ENCODE measurements at places on chromosomes 1 and 21.

DNA sequence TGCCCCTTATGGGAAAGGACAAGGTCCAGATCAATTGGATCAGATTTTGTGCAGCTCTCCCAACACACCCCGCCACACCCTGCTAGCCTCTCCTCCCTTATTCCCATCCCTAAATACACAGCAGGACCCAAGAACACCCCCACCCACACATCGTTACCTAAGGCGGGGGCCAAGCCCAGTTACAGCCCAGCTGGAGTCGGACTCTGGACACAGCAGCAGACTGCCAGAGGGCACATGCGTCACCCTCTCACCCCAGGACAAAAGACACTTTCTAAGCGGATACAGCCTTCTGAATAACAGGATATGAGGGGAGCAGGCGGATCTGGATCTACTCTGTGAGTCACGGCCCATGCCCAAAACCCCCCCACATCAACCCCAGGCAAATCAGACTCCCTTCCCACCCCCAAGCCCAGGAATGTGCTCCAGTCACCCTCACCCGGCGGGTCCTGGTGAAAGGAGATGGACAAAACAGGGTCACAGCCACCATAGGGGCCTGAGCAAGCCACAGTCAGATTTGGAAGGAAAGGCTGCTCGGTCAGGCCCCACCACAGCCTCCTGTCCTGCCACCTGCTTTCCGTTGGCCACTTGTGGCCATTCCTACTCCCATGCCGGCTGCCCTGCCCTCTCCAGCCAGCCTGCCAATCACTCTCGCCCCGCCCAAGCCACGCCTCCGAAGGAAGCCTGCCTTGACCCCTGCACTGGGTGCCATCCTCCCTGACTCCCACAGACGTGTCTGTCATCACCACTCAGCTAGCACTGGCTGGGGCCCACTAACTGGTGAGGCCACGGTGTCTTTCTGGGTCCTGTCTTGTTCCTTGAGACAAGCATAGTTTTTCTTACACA, 4.0 kb downstream of the S100A16 start:
- DNase-seq = no peak

GRCh38 chr1:205309741-205310140, 11.8 kb downstream of the NUAK2 start:
- DNase-seq = no peak

- no peak for DNase-seq
Observed at GRCh38 chr1:179043266-179043665, 17.6 kb downstream of the FAM20B start.

GRCh38 chr1:35860696-35861095, 22.3 kb upstream of the AGO1 start:
- DNase-seq = no peak

DNA sequence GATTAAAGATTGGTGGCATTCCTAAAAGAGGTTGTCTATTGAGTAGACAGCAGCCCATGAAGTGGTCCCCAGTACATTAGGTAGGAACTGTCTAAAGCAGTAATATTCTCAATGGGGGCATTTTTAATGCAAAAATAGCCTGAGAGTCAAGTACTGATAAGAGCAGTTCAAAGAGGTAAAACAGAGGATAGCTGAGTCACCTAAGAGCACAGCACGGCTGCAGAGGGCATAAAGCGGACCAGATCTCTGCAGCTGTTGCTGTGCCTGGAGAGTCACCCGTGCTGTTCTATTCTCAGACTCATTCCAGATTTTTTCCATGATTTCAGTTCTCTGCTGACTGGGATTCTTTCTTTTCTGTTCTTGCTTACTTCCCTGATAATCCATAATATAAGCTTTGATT, 313.2 kb downstream of the OLFM3 start:
- DNase-seq = no peak

GRCh38 chr1:236687273-236687672, 974 bp downstream of the ACTN2 start:
- no peak for DNase-seq

DNA sequence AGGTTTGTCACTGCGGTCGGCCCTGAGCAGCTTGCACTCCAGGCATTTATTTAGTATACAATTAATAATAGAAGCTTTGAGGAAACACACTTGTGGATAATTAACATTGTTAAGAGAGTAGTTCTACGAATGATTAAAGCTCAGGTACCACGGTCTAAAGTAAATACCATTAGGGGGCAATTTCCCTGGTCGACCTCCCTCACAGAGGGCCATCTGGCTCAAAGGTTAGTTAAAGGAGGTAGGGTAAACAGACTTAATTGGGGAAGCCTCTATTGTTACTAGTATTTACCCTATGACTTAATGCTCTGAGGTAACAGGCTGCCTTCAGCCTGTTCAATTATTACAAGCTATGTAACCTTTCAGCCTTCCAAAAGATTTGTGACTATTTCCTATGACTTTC, 122.3 kb upstream of the SLC44A3 start:
- DNase-seq = no peak

DNA sequence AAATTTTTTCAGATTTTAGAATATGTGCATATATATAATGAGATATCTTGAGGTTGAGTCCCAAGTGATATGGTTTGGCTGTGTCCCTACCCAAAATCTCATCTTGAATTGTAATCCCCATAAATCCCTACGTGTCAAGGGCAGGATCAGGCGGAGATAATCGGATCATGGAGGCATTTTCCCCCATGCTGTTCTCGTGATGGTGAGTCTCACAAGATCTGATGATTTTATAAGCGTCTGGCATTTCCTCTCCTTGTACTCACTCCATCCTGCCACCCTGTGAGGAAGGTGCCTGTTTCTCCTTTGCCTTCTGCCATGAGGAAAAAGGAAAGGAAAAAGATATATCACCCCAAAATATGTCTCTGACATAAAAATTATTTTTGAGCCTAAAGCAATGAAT, 64.6 kb downstream of the TOR3A start:
- DNase-seq = no peak

DNA sequence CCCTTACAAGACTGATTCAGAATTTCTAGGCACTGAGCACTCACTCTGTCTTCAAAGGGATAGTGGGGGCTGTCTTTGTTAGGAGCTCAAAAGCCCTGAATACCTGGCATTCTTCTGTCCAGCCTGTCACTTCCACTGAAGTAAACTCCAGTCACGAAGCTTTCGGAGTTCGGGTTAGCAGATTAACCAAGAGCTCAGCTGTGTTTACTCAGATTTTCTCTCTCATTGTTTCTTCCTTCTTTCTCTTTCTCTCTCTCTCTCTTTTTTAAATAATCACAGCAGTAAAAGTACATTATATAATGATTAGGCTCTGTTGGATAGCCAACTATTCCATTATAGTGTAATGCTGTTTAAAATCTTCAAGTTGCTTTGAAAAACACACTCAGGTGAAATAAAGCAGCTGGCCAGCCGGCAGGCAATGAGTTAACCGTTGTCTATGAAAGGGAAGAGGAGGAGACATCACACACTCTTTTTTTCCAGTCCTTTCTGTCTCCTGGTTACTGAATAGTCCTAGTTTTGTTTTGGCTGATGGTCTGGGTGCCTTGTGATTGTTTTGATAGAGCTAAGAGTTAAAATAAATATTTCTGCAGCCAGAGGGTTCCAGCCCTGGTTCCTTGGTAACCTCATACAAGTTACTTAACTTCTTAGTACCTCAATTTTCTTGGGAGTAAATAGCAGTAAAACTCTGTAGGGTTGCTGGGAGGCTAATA, 89.8 kb downstream of the ADSS2 start:
- DNase-seq = no peak

- no peak for DNase-seq
Observed at GRCh38 chr1:229756666-229757065, 130.6 kb downstream of the URB2 start.

DNA sequence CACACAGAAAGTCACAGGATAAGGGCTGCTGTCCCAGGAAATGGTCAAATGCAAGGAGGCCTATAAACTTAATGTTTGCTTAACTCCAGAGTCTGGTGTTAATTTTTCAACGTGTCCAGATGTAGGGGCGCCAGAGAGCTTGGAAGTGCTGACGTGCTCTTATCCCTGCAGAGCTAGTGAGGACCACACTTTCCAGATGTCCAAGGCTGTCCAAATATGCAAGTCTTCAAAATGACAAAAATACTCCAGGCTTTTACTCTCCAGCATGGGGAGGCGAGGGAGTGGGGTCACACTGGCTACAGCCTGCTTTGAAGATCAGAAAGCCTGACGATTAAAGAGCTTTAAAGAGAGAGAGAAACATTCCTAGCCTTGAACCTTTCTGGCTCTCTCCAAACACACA, 57.6 kb downstream of the ABCA4 start:
- DNase-seq = no peak

DNA sequence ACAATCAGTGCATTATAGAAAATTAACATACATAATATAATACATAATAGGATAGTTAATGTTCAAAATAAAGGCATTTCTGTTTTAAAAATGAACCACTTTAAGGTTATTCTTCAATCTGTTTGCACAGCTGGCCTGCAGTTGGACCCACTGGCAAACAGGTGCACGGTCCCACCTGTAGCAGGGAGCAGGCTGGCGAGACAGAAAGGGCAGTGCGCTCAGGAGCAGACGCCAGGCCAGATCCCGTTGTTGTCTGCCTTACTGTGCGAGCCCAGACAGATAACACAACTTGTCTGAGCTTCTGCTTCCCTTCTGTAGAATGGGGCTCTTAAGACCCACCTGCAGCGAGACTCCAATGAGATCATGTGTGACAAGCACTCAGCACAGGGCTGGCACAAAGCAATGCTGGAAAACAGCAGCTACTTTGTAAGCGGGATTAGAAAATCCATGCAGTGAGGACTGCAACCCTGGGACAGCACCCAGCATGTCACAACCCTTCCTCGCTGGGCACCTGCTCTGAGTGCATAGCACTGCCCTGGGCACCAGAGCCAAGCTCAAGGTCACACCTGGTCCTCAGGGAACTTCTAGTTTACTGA, 33.5 kb downstream of the VPS26C start:
- no peak for DNase-seq

GRCh38 chr1:29467989-29468900, 231.9 kb downstream of the PTPRU start:
- no peak for DNase-seq

GRCh38 chr1:223535319-223535718, 130.2 kb downstream of the CAPN8 start:
- no peak for DNase-seq

DNA sequence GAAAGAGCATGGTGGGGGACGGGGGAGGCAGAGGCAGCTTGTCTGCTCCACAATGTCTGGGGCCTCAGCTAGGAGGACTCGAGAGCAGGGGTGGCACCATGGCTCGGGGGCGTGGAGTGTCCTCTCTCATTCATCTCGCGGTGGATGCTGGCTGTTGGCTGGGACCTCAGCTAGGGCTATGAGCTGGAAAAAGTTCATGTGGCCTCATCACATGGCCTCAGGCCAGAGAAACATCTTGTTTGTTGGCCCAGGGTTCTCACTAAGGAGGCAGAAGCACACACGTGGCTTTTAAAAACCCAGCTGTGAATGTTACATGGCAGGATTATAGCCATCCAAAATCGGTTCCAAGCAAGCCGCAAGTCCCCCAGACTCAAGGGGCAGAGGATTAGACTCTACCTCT, 6.2 kb upstream of the CENPS start:
- DNase-seq = no peak

DNA sequence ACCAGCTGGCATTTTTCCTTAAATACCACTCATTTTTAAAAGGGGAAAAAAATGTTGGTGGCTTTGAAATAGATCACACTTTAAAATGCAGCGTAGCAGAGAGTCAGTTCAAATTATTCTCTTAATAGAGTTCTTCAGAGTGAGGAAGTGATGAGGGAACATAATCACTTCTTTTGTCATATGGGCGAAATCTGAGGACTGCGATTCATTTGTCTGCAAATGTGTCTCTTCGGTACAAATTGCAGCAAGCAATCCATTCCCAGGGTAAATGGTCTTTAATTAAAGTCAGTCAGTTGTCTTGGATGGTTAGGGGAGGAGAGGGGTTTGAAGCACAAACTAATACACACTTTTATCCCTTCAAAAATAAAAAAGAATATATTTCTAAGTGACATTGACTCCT, 86.0 kb upstream of the SELENON start:
- no peak for DNase-seq

- no peak for DNase-seq
Observed at GRCh38 chr1:64545118-64545843, 75.4 kb downstream of the CACHD1 start.

- DNase-seq = no peak
Observed at GRCh38 chr1:191343816-191344215, 814.4 kb upstream of the RGS18 start.

GRCh38 chr21:14670409-14670808, 124.3 kb upstream of the SAMSN1 start:
- no peak for DNase-seq

GRCh38 chr1:71792264-71792663, 490.1 kb downstream of the NEGR1 start:
- no peak for DNase-seq

- no peak for DNase-seq
Observed at GRCh38 chr1:61459345-61459744, 265.6 kb downstream of the TM2D1 start.

DNA sequence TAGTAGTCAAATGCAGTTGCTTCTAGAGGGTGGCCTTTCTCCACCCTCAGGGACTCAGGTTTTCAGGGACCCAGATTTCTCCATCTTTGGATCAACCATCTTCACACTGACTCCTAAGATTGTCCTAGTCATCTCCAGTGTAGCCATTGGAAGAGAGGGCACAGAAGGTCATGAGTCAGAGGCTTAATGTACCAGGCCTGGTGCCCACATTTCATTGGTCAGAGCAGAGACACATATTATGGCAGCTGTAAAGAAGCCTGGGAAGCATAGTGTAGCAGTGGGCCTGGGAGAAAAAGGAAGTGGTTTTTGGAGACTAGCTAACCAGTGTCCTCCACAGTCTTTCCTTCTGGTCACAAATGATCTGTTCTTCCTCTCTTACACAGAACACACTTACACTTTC, 122.5 kb downstream of the GIPC2 start:
- DNase-seq = no peak

DNA sequence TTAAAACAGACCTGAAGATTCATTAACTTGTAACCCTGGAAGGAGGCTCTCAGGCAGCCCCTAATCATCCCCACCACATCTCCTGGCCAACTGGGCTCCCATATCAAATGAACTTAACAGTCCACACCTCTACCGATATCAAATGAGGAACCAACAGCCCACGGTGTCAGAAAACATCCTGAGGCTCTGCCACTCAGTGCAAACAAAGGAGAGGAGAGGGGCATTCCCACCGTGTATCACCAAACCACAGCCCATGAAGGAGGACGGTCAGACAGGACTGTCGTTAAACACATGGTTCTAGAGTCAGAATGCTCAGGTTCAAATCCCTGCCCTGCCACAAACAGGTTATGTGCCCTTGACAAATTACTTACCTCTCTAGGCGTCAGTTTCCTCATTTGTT, 52.5 kb downstream of the ERI3 start:
- DNase-seq = no peak

GRCh38 chr1:24921412-24921811, 8.7 kb downstream of the RUNX3 start:
- no peak for DNase-seq

GRCh38 chr1:175792136-175792535, 48.7 kb upstream of the TNR start:
- DNase-seq = no peak

GRCh38 chr1:240947438-240948224, 335.7 kb upstream of the GREM2 start:
- DNase-seq = no peak

GRCh38 chr1:43349594-43350306, 9.0 kb upstream of the CDC20 start:
- DNase-seq = no peak

GRCh38 chr21:17903029-17903806, 84.1 kb upstream of the C21orf91 start:
- no peak for DNase-seq

Measured in activated T-cell treated with anti-CD3 and anti-CD28 coated beads for 24 hours (primary cell).